ENCODE measurements at places on chromosomes 11 and 22.

DNA sequence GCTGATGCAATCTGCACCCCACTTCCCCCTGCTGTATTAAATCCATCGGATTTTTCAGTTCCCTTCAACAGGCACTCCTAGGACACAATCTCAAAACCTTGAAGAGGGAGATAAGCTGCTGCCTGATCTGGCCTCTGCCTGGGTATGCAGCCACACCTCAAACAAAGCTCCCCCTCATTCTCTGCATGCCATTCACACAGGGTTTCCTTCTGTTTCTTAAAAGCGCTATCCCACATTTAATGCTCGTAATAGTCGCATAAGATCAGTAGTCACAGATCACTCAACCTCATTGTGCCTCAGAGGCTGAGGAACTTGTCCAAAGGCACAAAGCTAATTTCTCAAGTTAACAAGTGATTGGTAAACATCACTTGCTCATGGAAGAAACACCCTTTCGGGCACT lies 34.0 kb downstream of the UQCR10 start:
- no peak for DNase-seq

- DNase-seq = no peak
These were observed 39.3 kb upstream of the PTPRJ start for GRCh38 chr11:47940904-47941649.

DNA sequence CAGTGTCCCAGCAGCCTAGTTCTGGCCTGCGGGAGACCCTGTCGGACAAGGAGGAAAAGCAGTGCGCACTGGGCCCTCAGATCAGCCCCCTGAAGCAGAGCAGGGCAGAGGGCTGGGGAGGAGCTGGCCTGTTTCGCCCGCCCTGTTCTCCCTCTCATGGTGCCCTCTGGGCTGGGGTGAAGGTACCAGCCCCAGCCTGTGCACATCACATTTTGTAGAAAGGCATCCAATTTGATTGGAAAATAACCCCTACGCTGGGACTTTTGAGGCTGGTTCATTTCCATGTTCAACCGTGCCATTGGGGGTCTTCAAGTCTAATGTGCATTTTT lies 832 bp upstream of the NAP1L4 start:
- DNase-seq = no peak

DNA sequence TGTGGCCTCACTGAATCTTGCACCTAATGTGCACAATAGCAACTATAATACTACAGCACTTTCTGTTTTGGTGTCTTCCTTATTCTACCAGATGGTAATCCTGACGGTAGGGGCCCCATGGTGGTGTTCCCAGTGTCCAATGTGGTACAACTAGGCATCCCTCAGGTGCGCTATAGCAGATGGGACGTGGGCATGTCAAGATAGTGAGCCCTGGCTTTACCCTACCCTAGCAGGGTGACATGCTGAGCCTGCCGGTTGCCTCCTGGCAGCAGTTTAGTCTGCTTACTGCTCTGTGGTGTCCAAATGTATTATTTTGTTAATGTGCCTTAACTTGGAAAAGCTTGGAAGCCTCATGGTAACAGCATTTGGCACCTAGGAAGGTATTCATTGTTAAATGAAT lies 19.2 kb downstream of the ACO2 start:
- DNase-seq = no peak

DNA sequence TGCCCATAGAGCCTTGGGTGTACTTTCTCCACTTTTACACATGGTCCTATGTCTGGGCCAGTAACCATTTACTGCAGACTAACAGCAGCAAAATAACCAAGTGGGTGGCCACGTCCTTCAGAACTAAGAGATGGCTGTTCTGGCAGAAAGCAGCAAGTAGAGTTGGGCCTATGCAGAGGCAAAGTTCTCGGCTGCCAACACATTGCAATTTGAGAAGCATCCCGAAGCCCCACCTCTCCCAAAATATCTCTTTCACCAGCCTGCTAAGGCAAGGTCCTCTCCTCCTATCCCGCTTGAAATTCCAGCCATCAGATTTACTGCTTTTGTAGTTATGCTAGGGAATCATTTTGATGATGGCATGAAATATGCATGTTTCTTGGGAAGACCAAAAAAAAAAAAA lies 118.5 kb upstream of the APOA1 start:
- no peak for DNase-seq

GRCh38 chr11:73318501-73319011 lies 10.5 kb downstream of the ARHGEF17 start:
- no peak for DNase-seq
